ENCODE measurements at places on chromosomes 7 and 10.

DNA sequence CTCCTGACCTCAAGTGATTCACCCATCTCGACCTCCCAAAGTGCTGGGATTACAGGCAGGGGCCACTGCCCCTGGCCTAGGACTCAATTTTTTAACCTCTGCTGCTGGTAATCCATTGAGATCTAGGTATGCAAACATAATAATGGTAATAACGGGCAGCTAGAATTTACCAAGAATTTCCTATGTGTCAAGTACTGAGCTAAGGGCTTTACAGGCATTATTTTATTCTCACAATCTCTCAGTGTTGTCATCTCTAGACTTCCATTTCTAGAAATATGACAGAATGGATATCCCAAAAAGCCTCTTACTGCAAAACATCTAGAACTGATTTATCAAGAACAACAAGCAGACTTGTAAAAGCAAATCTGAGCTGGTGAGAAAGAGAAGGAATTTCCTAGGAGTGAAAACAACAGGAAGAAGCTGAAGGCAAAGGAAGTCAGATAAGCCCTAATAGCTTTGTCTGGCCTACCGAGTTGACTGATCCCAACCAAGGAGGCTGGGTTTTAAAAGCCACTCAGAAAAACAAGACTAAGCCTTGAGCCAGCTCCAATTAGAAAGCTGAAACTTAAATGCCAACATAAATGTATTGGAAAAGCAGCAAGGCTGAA lies 70.6 kb downstream of the CCDC71L start:
- no peak for DNase-seq

DNA sequence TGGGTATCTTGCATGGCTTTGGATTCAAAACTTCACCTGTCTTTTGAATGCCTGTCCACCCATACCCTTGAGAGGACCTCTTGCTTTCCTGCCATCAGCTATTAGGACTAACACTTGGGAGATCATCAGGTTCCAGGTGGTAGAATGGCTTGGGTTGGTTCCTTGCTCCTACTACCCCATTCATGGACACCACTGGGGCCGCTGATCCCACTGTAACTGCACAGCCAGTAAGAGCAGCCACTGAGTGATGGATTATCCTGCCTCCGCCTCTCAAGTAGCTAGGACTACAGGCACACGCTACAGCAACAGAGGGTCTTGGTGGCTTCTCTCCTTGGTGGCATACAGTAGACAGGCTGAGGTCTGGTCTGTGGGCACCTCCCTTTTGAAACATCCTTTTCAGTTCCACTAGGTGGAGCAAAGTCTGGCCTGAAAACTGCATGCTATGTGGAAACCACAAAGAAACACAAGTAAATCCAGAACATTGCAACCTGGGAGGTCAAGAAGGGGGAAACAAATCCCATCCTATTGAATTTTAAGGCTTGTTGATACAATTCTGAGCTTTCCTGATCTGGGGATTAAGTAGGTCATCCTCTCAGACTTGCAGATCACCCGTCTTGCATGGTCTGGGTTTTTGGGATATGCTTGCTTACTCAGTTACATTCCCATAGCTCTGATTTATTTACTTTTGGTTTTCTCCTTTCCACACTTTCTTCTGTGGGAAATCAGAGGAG lies 9.4 kb downstream of the WBP1L start:
- no peak for DNase-seq

- no peak for DNase-seq
These were observed 61.7 kb upstream of the ITGA8 start for GRCh38 chr10:15781381-15781960.

- no peak for DNase-seq
These were observed 11.5 kb downstream of the RGS10 start for GRCh38 chr10:119531067-119531466.

DNA sequence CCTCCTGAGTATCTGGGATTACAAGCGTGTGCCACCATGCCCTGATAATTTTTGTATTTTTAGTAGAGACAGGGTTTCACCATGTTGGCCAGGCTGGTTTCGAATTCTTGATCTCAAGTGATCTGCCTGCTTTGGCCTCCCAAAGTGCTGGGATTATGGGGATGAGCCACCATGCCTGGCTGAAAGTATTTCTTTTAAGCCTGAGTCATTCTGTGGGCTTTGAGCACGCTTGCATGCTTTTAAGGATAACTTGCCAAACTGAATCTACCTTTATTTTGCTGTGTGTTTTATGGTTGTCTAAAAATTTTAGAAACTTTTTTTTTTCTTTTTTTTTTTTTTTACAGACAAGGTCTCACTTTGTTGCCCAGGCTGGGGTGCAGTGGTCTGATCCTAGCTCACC lies 33.2 kb downstream of the CNNM2 start:
- no peak for DNase-seq

DNA sequence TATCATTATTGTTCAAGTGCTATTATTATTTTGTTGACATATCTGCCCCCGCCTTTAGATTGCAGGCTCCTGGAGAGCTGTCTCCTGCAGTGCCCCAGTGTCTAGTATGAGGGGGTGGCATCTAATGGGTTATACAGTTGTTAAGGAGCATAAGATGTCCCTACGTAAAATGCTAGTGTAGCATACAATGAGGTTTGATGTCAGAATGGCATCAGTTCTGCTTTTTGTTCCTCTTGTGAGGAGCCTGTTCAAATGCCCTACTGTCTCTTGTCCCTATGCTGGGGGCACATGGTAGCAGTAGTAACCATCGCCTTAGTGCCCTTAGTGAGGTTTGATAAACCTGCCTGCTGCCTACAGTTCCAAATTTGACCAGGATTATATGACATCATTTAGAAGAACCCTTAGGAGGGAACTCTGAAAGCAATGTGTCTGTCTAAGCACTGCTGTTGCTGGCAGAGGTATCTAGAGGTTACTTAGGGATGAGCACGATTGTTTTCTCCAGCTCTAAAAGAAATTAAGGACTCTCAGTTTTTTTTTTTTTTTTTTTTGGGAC lies 9.7 kb downstream of the CREM start:
- DNase-seq: no peak

DNA sequence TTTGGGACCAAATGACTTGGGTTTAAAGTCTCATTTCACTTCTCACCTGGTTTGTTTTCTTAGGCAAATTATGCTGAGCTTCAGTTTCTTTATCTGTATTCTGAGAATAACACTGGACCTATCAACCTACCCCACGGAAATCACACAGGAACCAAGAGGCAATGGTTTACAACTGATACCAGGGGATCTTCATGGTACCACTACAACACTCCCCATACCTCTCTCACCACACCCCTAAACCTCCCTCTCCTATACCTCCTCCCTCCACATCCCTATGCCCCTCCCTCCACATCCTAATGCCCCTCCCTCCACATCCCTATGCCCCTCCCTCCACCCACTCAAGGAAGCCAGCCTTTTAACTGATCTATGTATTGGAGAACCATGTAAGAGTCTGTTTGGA lies 9.9 kb downstream of the FAM204A start:
- DNase-seq: no peak

DNA sequence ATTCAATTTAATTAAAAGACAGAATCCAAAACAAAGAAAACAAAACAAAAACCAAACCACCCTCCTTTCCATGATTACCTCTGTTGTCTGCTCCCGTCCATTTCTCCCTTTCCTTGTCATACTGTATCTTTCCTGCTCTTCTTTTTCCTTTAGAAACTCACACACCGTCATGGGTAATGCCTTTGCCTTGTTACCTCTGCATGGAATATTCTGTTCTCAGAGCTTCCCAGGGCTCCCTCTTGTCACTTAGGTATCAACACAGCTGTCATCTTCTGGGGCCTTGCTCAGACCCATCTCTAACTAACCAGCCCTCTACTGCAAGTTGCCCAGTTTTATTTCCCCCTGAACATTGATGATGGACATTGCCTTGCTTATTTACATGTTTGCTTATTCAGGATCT lies 30.2 kb upstream of the GIMAP8 start:
- no peak for DNase-seq

DNA sequence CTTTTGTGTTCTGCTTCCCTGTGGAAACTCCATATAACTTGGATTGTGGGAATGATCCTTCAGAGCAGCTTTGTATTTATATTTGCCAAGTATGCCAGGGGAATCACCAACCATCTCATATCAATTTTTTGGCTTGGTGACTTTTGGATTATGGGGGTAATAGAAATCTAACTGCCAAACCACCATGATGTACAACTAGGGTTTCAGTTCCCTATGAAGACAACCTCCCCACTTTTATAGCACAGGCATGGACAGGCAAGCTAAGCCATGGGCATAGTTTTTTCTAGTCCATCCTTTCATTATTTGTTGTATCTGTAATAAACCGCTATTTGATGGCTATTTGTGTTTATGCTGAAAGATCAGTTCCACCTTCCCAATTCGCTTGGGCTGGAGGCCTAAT lies 17.7 kb downstream of the NPY start:
- DNase-seq: no peak

DNA sequence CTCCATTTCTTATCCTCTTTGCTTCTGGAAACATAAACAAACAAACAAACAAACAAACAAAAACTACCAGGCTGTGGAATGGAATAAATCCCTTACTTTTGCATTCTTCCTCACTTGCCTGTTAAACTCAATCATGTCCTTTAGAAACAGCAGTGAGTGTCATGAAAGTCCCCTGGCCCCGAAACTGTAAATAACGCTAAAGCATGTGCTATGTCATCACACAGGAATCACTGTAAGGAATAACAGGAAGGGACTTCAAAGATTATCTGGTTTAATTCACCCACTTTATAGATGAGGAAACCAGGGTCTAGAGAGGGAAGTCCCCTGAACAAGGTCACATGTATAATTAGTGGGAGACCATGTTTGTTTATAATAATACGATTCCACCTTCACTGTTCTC lies 159.4 kb upstream of the MEOX2 start:
- DNase-seq: no peak

DNA sequence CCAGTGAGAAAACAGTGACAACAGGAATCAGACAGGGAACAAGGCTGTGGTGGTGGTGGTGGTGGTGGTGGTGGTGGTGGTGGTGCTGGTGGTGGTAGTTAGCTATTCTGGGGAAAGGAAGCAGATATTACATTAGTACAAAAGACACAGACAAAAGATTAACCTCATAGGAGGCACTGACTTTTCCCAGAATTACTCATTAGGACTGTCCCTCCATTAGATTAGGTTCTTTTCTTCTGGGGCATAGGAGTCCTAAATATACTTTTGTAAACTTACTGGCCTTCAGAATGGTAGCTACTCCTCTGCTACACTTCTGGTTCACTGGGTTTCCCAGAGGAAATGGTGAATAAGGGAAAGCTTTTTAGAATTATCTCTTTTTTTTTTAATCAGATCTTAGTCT lies 156.6 kb upstream of the SEMA3D start:
- DNase-seq: no peak

GRCh38 chr7:159115601-159116501 lies 28.8 kb downstream of the VIPR2 start:
- no peak for DNase-seq

DNA sequence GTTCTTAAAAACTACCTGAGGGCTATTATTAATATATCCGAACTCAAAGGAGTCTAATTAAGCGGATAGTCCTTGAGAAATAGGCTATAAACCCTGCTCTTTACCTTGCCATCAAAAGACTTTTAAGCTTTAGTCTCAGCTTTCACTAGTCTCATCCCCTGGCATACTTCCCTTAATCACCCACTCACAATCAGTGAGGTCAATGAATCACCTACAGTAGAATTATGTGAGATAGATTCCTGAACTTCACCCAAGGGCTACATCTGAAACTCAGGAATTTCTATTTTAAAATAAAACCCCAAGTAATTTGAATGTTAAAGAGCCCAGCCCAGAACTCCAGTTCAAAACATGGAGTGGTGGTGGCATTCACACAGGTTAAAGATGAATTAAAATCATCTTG lies 108.7 kb downstream of the ETV1 start:
- DNase-seq: peak; percentile 39

- no peak for DNase-seq
These were observed 18.0 kb downstream of the C10orf105 start for GRCh38 chr10:71701496-71702132.

- no peak for DNase-seq
These were observed 471.2 kb downstream of the PLXNA4 start for GRCh38 chr7:132105096-132105495.

DNA sequence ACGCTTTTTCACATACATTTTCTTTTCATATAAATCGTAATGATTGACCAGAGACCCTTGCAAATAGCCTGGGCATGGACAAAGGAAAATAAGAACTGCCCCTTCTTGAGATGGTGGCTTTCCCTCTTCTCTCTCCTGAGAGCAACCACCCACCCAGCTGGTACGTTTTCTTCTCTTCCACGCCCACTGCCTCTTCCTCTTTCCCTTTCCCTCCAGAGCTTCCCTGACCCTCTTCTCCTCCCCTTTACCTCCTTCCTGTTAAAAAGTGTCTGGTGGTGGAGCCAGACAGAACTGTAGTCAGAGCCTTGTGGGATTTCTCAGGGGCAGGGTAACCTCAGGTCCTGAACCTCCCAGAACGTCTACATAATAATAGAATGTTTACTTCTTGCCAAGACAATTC lies 23.2 kb downstream of the GPR141 start:
- DNase-seq: no peak

- no peak for DNase-seq
These were observed 6.0 kb downstream of the VWDE start for GRCh38 chr7:12397671-12398070.

- no peak for DNase-seq
These were observed 287.3 kb upstream of the SP4 start for GRCh38 chr7:21140622-21141021.

GRCh38 chr10:31253237-31253636 lies 65.8 kb upstream of the ZEB1 start:
- no peak for DNase-seq

GRCh38 chr10:72098836-72099599 lies 10.7 kb upstream of the SPOCK2 start:
- no peak for DNase-seq

- no peak for DNase-seq
These were observed 133.6 kb downstream of the SDK1 start for GRCh38 chr7:3434611-3435010.

GRCh38 chr10:70323697-70324338 lies 40.0 kb upstream of the NPFFR1 start:
- DNase-seq: no peak

GRCh38 chr10:35716776-35717175 lies 74.7 kb upstream of the FZD8 start:
- DNase-seq: no peak

GRCh38 chr10:100377830-100378229 lies 30.8 kb downstream of the SCD start:
- no peak for DNase-seq

- DNase-seq: no peak
These were observed 117.1 kb upstream of the PODXL start for GRCh38 chr7:131673576-131673975.

- DNase-seq: no peak
These were observed 247.1 kb downstream of the COBL start for GRCh38 chr7:51069411-51070083.

- no peak for DNase-seq
These were observed 492.5 kb downstream of the ETV1 start for GRCh38 chr7:13496976-13497375.

Measured in AG09309 (cell line).